ENCODE measurements at places on chromosomes 3 and 15.

DNA sequence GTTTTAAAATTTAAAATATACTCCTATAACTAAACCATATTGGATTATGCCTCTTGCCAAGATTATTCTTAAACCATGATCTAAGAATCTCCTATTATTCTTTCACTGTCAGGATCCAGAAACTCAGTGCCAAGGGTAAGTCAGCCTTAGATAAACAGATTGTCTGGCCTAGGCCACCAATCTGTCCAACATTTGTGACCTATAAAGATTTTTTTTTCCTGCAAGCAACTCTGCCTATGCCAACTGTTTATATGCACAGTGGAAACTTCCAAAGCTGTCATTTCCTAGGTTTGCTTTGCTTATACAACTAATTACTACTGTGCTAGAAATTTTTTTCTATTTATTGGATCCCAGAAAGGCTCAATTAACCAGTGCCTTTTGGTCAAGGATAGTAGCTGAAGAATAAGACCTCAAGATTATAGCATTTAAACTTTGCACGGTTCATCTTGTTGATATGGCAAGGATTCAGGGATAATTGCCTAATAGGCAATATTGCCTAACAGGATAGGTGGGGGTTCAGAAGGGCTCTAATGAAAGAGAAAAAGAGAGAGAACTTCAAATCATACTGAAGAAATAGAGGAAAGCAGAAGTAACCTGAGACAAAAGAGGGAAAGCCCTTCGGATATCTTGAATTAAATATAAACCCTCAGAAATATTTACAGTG lies 22.8 kb downstream of the GAP43 start:
- H3K27me3 ChIP-seq: peaks cover 17% of the 10 kb centered on the region
- H3K4me3 ChIP-seq: no peak overlapping the region
- no peaks in the 10 kb centered on the region for H3K4me1 ChIP-seq
- no peaks in the 10 kb centered on the region for H3K36me3 ChIP-seq
- no peak for DNase-seq

GRCh38 chr3:127988770-127989557 lies 63.3 kb upstream of the SEC61A1 start:
- no peaks in the 10 kb centered on the region for H3K4me1 ChIP-seq
- no peak overlapping the region for H3K4me3 ChIP-seq
- no peaks in the 10 kb centered on the region for H3K36me3 ChIP-seq
- DNase-seq: no peak
- H3K27me3 ChIP-seq: no peaks in the 10 kb centered on the region
- no peak overlapping the region for H3K27ac ChIP-seq

- H3K36me3 ChIP-seq: no peaks in the 10 kb centered on the region
- H3K27ac ChIP-seq: no peak overlapping the region
- no peak for DNase-seq
- peaks cover 3% of the 10 kb centered on the region for H3K27me3 ChIP-seq
- H3K4me1 ChIP-seq: no peaks in the 10 kb centered on the region
Observed at GRCh38 chr15:95013381-95013780, 782.0 kb downstream of the MCTP2 start.

DNA sequence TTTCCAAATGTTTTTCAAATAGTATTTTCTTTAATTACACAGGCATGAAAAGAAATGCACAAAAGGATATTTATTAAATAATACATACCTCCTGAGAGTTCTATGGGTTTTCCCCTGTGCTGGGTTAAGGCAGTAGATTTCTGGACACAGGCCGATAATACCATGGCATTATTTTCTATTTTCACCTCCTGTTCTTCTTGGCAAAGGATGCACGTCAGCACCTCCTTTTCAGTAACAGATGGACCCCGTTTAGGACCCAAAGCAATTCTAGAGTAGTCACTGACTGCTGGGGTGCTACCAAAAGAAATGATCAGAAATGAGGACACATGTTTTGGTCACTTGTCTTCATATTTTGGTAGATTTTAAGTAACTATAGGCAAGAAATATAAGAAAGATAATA lies 86.4 kb upstream of the TTBK2 start:
- no peak overlapping the region for H3K4me3 ChIP-seq
- no peak for DNase-seq
- H3K27ac ChIP-seq: no peak overlapping the region
- peaks cover 48% of the 10 kb centered on the region for H3K36me3 ChIP-seq
- H3K4me1 ChIP-seq: no peaks in the 10 kb centered on the region

All from activated naive CD8-positive, alpha-beta T cell treated with anti-CD3 and anti-CD28 coated beads, Interleukin-2, amount 50 U/mL, for 24 hours (primary cell).